Activated CD8-positive, alpha-beta memory T cell treated with anti-CD3 and anti-CD28 coated beads for 4 hours (primary cell): ENCODE measurements at places on chromosomes 13 and 19.

- no peak for DNase-seq
Observed at GRCh38 chr13:25860862-25861261, 191.0 kb downstream of the SHISA2 start.

DNA sequence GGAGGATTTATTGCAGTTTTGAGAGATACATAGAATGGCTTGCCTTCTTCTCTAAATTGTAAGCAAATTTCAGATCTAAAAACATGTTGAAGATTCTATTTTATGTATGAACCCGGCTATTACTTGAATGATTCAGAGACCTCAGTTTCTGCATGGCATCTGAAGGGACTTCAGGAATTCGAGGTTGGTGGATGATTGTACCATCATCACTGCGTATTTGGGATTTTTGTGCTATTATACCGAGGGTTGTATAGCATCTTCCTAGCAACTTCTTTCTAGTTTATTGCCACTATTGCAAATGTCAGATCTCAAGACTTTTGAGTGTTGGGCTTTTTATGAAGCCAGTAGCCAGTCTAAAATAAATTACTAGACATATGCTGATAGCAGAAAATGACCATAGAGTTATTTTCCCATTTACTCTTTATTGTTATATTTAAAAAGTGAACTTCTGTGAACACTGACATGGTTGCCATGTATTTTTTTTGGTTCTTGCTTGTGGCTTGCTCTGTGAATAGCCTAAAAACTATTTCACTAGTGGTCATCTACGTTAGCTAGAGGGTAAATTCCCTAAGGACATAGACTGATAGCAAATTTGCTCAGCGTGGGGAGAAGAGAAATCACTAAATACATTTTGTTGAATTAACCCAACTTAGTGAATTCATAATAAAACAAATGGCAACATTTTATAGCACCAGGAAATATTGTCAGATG, 70.6 kb upstream of the KLF12 start:
- DNase-seq: no peak

DNA sequence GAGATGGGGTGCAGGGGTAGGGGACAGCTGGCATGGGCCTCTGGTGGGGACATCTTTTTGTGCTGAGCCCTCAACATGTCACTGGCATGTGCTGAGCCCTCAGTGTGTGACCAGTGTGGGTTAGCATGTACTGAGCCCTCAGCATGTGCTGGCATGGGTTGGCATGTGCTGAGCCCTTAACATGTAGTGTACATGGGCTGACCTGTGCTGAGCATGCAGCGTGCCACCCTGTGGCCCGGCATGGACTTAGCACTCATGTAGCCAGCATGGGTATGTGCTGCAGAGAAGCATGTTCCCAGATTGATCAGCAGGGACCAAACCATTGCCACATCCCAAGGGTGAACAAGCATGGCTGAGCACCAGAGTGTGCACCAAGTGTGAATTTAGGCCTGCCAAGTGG, 11.5 kb downstream of the HIPK4 start:
- DNase-seq: no peak

- no peak for DNase-seq
Observed at GRCh38 chr19:55406826-55407549, 600 bp downstream of the UBE2S start.

- no peak for DNase-seq
Observed at GRCh38 chr13:109111141-109111540, 481.7 kb downstream of the MYO16 start.
